ENCODE measurements at places on chromosomes 1 and 21.

DNA sequence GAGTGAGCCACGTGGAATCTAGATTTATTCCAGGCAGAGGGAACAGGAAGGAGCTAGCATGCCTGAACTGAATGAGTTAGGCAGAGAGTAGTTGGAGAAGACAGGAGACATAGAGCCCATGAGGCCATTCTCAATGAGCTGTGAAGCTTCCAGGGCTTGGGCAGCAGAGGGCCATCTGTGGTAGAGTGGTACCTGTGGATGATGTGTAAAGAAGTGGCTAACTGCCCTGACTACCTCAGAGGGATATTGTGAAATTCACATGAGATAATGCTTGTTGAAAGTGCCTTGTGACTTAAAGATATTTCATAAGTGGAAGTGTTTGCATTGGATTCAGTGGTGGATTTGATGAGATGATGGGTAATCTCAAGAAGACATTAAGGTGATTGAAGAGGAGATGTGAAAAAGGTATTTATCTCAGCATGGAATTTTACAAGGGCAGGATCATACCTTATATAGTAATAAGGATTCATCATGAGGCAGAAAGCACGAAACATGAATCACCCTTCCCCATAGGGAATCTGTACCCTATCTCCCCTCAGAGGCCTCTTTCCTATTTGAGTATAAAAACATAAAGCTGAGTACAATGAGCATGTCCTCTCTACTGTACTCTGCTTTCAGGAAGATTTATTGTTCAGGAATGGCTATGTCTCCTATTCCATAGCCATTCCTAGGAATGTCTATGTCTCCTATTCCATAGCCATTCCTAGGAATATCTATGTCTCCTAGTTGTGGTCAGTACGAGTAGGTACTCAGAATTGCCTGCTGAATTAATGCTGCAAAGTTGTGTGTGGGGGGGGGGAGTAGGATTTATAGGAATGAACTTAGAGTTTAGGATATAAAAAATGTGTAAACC, 146.8 kb downstream of the PAPPA2 start:
- no peak for DNase-seq

GRCh38 chr21:43806017-43806710, 16.8 kb downstream of the RRP1 start:
- DNase-seq: no peak

GRCh38 chr1:205353612-205354011, 3.1 kb downstream of the KLHDC8A start:
- no peak for DNase-seq

DNA sequence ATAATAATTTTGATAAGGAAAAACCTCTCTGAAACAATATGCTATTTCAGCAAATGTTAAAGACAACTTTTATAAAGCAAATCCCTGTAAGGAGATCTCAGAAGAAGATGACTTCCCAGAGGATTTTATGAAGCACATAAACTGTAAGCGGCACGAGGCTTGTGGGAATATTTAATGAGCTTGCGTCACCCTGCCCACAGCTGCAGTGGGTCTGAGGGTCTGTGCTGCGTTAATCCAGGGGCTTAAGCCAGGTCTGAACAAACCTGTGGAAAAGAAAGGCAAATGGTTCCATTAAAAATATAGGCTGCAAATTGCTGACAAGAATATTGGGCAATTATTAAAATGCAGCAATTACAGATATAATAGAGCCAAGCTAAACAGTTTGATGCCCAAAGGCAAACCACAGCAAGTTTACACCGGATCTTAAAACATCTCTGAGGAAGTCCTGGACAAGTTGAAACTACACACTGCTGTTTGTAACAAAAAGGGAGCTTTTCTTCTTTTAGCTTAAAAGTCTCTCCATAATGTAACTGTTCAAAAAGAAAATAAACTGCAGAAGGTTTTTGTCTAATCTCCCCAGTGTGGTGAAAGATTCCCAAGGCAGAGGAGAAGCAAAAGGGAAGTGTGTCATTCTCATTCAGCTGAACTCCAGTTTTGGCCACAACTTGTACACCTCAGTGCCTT, 21.8 kb downstream of the TGFBR3 start:
- DNase-seq: no peak

DNA sequence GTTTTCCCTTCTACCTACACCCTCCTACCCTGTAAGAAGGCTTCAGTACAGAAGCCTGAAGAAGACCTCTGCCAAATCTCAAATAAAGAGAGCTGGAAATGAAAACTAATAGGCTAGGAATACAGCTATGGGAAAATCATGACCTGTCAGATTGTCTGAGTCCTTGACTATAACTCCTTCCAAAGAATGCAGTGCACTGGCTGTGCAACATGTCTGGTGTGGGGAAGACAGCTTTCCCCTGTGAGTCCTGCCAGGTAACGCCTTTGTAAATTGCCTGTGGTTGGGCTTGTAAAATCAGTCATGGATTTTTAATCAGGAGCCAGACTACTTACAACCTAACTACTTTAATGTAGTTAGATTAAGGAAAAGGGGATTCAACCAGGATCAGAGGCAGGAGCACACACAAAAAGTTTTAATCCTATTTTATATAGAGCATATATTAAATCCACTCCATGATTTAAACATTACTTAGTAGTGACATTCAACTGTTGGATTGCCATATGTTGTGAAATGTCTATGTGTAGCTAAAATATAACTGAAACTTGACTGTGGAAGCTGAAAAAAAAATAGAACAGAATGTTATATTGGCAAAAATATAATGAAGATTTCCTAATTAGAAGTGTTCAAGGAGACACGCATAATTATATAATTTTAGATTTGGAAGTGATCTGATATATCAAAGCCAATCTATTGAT, 1667.8 kb downstream of the KCNT2 start:
- no peak for DNase-seq

GRCh38 chr1:2785631-2786328, 15.7 kb downstream of the TTC34 start:
- no peak for DNase-seq

- no peak for DNase-seq
These were observed 500.7 kb upstream of the NFIA start for GRCh38 chr1:60581455-60582220.

DNA sequence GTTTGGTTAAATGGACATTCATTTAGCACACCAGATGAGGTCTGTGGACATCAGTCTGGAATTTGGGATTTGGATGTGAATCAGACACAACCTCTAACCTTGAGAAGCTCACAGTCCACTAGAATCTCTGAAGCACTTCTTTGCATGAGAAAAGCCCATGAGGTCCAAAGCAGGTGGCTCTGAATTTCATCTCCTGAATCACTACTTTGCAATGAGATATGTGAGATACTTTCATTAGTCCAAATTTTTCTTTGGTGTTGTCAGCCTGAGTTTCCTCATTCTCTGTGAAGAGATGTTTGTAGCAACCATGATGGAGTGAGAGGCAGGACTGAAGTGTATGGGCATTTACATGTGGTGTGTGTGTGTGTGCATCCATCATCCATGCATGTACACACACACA, 16.5 kb upstream of the LCE2D start:
- no peak for DNase-seq
